ENCODE measurements at places on chromosomes 4 and X. TPM values are rescaled to one million over a fixed set of nuclear protein-coding genes. Genes with fewer than 3 reads are reported as not detected.

DNA sequence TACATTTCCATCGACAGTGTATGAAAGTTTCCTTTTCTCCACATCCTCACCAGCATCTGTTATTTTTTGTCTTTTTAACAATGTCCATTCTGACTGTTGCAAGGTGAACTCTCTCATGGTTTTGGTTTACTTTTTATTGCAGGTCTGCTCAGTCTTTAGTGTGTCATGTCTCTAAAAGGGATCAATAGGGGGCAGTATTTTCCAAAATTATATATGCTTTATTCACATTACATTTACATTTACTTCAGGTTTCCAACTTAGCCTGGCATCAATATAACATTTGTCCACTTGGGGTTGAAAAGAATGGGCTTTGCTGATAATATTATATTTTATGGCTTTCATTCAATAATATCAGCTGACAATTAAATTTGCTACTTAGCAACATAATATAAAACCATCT, 265.0 kb upstream of the SLITRK2 start:
- no peak overlapping the region for H3K27ac ChIP-seq
- no peak overlapping the region for H3K4me3 ChIP-seq
- no peak for DNase-seq
- H3K36me3 ChIP-seq, result no peaks in the 10 kb centered on the region
- H3K4me1 ChIP-seq, result no peaks in the 10 kb centered on the region
- H3K27me3 ChIP-seq, result no peaks in the 10 kb centered on the region

DNA sequence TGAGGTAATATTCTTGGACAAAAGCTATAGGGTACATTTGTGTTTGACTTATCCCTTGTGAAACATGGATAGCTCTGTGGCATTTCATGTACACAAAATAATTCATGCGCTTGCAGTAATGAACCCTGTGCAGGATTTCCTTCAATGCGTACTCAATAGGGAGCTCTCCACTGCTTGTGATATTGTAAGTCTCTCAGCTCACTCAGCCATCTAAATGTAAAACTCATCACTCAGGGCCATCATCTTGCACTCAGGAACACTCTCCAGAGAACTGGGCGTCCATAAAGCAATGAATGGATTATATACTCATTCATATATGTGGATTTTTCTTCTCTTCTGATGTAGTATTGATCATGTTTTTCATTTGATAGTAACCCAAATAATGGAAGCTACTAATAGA, 288.1 kb downstream of the DCTD start:
- no peaks in the 10 kb centered on the region for H3K36me3 ChIP-seq
- no peaks in the 10 kb centered on the region for H3K27me3 ChIP-seq
- no peak overlapping the region for H3K27ac ChIP-seq
- DNase-seq, result no peak
- H3K4me1 ChIP-seq, result no peaks in the 10 kb centered on the region

CD38 gene
- 1.7 TPM for total RNA-seq

GRCh38 chrX:120781403-120781802, 94.3 kb downstream of the CT47B1 start:
- no peaks in the 10 kb centered on the region for H3K4me1 ChIP-seq
- H3K27me3 ChIP-seq, result no peaks in the 10 kb centered on the region
- H3K36me3 ChIP-seq, result no peaks in the 10 kb centered on the region
- H3K4me3 ChIP-seq, result no peak overlapping the region
- H3K27ac ChIP-seq, result no peak overlapping the region
- DNase-seq, result no peak

DNA sequence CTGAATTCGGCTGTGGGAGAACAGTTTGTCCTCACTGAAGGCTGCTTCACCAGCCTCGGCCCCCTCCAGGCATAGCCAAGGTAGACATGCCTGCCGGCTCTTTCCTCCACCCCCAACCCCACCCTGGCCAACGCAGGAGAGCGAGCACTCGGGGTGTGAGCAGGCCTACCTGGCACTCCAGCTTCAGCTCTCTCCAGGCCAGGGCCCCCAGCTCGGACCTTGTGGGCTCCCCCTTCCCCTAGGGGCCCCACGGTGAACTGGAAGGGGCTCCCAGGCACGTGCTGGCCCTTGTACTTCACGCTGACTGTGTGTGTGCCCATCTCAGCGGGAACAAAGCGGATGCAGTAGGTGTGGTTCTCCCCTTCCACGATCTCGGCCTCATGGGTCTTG, 22.4 kb downstream of the FLNA start:
- peaks cover 98% of the 10 kb centered on the region for H3K4me1 ChIP-seq
- peaks cover 65% of the 10 kb centered on the region for H3K36me3 ChIP-seq
- H3K27me3 ChIP-seq, result no peaks in the 10 kb centered on the region
- H3K4me3 ChIP-seq, result no peak overlapping the region
- no peak for DNase-seq
- peak overlapping the region; percentile 47 for H3K27ac ChIP-seq

MGAT4D gene
- not detected for total RNA-seq

DNA sequence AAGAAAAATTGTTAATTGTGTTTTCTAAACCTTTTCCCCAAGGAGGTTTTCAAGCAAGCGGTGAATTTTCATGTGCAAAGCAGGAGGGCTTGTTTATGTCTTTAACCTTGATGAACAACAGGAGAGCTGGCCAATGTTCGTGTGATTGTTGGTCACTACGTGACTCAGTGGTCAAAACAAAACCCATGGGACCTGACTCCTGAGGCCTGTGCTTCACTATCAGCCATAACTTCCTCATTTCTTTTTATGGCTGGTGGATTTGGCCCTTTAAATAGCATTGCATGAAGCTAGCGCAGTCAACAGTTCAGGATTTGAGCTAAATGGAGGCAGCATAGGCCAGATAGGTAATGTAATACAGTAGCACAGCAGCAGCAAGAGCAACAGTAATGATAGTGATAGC, 80.5 kb downstream of the MID1IP1 start:
- DNase-seq, result no peak
- H3K4me1 ChIP-seq, result peaks cover 18% of the 10 kb centered on the region

DNA sequence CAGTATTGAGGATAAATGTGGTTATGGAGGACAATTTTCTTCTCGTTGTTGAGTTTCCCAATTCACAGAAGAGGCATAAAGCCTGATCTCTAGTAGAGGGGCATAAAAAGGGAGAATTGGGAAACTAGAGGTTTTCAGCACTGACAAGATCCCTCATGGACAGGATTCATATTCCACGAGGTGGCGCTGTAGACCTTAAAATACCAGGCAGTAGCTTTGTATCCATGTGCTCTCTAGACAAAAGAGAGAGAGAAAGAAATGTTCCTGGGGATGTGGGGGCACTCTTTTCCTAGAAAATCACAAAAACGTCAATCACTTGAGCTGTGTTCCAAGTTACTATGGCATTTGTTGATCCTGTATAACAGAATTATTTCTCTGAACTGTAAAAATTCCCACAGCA, 128.3 kb downstream of the MAGEE1 start:
- no peak overlapping the region for H3K4me3 ChIP-seq
- peak; percentile 11 for DNase-seq
- no peaks in the 10 kb centered on the region for H3K36me3 ChIP-seq
- H3K27me3 ChIP-seq, result no peaks in the 10 kb centered on the region
- H3K27ac ChIP-seq, result no peak overlapping the region

GRCh38 chrX:78958419-78959116, 13.4 kb downstream of the P2RY10 start:
- no peak overlapping the region for H3K4me3 ChIP-seq
- peak overlapping the region; percentile 26 for H3K27ac ChIP-seq
- DNase-seq, result no peak
- no peaks in the 10 kb centered on the region for H3K27me3 ChIP-seq
- peaks cover 9% of the 10 kb centered on the region for H3K36me3 ChIP-seq
- H3K4me1 ChIP-seq, result peaks cover 80% of the 10 kb centered on the region

DNA sequence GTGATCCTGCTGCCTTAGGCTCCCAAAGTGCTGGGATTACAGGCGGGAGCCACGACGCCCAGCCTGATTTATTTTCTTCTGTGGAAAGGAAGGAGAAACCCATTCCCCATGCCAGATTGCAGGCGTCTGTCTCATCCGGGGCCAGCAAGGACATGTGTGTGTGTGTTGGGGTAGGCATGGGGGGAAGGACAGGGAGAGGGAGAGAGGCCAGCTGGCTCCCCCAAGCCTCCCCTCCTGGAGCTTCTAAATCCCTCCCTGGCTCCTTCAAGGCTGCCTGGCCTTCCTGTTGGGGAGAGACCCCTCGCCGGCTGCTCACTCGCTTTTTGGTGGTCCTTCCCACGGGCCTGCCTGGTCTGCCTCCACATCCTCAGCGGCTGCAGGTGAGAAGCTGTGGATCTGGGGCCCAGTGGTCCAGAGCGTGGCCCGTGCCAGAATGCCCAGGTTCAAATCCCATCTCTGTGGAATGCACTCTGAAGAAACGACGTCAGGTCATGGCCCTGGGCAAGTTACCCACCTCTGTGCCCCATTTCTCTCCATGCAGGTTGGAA, 1.3 kb upstream of the PLXNB3 start:
- H3K4me3 ChIP-seq, result no peak overlapping the region
- H3K4me1 ChIP-seq, result no peaks in the 10 kb centered on the region
- no peak overlapping the region for H3K27ac ChIP-seq

RBMXL3 gene
- not detected for total RNA-seq

RNF150 gene
- total RNA-seq, result not detected

- no peaks in the 10 kb centered on the region for H3K4me1 ChIP-seq
- no peaks in the 10 kb centered on the region for H3K36me3 ChIP-seq
- no peaks in the 10 kb centered on the region for H3K27me3 ChIP-seq
Observed at GRCh38 chrX:57741107-57741506, 61.0 kb upstream of the NLRP2B start.

DNA sequence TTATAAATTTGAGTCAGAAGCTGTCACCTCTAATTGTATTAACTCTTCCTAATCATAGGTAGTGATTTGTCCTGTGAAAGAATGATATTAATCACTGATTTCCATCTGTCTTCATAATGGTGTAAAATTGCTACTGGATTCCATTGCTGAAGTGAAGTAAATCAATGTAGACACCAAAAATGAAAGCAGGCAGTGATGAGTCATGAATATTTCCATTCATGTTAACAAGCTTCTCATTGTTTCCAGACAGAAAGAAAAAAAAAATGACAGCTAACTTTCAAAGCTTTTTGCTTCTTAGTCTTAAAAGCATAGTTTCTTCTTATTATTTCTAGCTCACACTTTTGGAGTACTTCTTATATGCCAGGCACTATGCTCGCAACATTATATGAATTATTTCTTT, 21.5 kb downstream of the FAM114A1 start:
- H3K4me1 ChIP-seq, result no peaks in the 10 kb centered on the region
- H3K27me3 ChIP-seq, result no peaks in the 10 kb centered on the region
- H3K27ac ChIP-seq, result no peak overlapping the region
- DNase-seq, result peak; percentile 14
- H3K4me3 ChIP-seq, result no peak overlapping the region

MAML3 gene
- total RNA-seq, result 3.7 TPM

C4orf50 gene
- 0.25 TPM for total RNA-seq

UGT2B17 gene
- total RNA-seq, result not detected

- H3K27me3 ChIP-seq, result no peaks in the 10 kb centered on the region
- peaks cover 68% of the 10 kb centered on the region for H3K4me1 ChIP-seq
- H3K27ac ChIP-seq, result peak overlapping the region; percentile 51
- no peak overlapping the region for H3K4me3 ChIP-seq
- peak; percentile 46 for DNase-seq
- H3K36me3 ChIP-seq, result no peaks in the 10 kb centered on the region
Observed at GRCh38 chrX:136767104-136767941, 13.4 kb downstream of the ARHGEF6 start.

SSX4B gene
- not detected for total RNA-seq

SASH3 gene
- total RNA-seq, result 148 TPM

- H3K27ac ChIP-seq, result no peak overlapping the region
- DNase-seq, result no peak
- no peaks in the 10 kb centered on the region for H3K36me3 ChIP-seq
- no peaks in the 10 kb centered on the region for H3K4me1 ChIP-seq
- no peaks in the 10 kb centered on the region for H3K27me3 ChIP-seq
Observed at GRCh38 chr4:95516528-95517017, 32.2 kb downstream of the UNC5C start.

DNA sequence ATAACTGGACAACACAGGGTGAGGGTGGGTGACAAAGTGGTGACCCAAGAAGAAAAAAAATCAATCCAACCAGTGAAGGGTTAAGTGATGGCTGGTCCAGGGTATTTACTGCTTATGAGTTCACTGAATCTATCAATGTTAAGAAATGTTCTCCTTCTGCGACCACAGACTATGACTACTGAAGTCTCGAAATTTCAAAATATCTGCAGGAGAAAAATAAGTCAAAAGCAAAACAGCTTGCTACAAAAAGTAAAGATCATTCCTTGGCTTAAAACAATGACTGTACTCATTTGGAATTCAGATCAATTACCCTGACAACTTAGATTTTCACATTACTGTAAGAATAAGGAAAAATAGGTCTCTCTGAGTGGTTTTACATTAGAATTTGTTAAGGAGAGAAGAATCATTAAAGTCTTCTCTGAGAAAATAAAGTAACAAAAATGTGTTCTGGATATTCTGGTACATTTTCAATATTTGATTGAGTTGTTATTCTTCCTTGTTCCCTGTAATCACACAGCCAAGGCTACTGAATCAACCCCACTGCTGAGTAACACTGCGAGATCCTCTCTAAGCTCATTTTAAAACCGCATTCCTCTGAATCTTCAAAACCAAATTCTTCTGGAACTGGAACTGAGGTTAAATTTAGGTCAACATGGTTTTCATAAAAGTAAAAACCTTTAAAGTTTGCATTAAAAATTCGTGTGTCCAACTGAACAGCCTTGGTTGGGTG, 22.7 kb downstream of the SMPX start:
- H3K36me3 ChIP-seq, result no peaks in the 10 kb centered on the region
- DNase-seq, result no peak
- no peaks in the 10 kb centered on the region for H3K27me3 ChIP-seq
- no peak overlapping the region for H3K4me3 ChIP-seq

DNA sequence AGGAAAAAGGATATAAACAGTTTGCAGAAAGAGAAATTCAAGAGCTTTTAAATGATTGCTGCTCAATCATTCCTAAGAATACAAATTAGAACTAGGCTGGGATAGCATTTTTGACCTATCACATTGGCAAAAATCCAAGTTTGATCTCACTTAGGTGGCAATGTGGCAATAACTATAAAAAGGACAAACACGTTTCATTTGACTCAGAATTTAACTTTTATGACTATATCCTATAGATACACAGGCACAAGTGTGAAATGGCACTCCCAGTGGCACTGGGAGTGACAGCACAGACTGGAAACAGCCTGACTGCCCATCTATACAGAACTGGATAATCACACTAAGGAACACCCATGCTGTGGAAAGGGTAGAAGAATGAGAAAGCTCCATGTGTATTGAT, 11.1 kb downstream of the CENPU start:
- H3K4me3 ChIP-seq, result no peak overlapping the region
- no peaks in the 10 kb centered on the region for H3K27me3 ChIP-seq
- no peak overlapping the region for H3K27ac ChIP-seq
- no peaks in the 10 kb centered on the region for H3K36me3 ChIP-seq
- no peaks in the 10 kb centered on the region for H3K4me1 ChIP-seq
- DNase-seq, result no peak

DNA sequence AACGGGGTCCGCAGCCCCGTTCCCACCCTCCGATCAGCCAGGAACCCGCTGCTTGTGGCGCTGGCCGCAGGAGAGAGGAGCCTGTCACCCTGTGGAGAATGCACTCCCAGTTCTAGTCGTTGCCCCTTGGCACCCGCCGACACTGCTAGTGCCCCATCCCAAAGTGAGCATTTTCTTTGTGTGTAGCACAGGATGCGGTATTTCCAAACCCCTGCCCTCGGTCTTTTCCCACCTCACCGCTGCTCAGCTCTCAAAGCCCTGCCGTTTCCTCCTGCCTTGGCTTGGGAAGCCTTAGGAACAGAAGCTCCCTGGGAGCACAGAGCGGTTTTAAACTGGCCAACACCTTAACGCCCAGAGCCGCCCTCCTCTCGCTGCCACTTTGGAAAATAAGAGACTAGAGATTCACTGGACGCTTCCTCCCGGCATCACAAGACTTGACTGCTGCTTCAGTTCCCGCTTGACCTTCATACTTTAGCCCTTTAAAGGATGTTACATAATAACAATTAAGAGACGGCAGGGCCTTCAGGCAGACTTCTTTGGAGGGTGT, 772 bp downstream of the CYP4V2 start:
- peaks cover 4% of the 10 kb centered on the region for H3K36me3 ChIP-seq
- peak overlapping the region; percentile 79 for H3K4me3 ChIP-seq
- peaks cover 36% of the 10 kb centered on the region for H3K4me1 ChIP-seq
- DNase-seq, result peak; percentile 49
- no peaks in the 10 kb centered on the region for H3K27me3 ChIP-seq

Measured in CD4-positive, alpha-beta memory T cell (primary cell).